ENCODE measurements at places on chromosomes 2 and 18. TPM values are rescaled to one million over a fixed set of nuclear protein-coding genes. Genes with fewer than 3 reads are reported as not detected.

ZNF804A gene
- total RNA-seq, result not detected

AKAIN1 gene
- total RNA-seq, result not detected

LBX2 gene
- total RNA-seq, result 4.0 TPM

GKN2 gene
- total RNA-seq, result 3.5 TPM

ZBTB7C gene
- total RNA-seq, result 0.09 TPM

BMP10 gene
- not detected for total RNA-seq

CBLN2 gene
- total RNA-seq, result 0.05 TPM

PRKD3 gene
- 12.6 TPM for total RNA-seq

CCNYL1 gene
- 25.0 TPM for total RNA-seq

TWSG1 gene
- total RNA-seq, result 18.1 TPM

CCBE1 gene
- 8.3 TPM for total RNA-seq

EVA1A gene
- 12.3 TPM for total RNA-seq

BOK gene
- total RNA-seq, result 21.8 TPM

CTAGE1 gene
- not detected for total RNA-seq

SYT4 gene
- total RNA-seq, result not detected

AGXT gene
- not detected for total RNA-seq

HRH4 gene
- not detected for total RNA-seq

MC2R gene
- total RNA-seq, result not detected

EMILIN2 gene
- 12.3 TPM for total RNA-seq

TUBA3E gene
- not detected for total RNA-seq

SERPINB5 gene
- 0.16 TPM for total RNA-seq

NPAS2 gene
- 119 TPM for total RNA-seq

MAT2A gene
- total RNA-seq, result 428 TPM

POLR1B gene
- total RNA-seq, result 24.4 TPM

ARL4C gene
- total RNA-seq, result 91.8 TPM

CROCC2 gene
- not detected for total RNA-seq

Measured in A549 treated with CpdA at 1 μM for 4 hours (cell line).